Tibial artery (tissue), 4 donors: ENCODE measurements at places on chromosomes 12 and 14.

GRCh38 chr12:124734224-124734788 lies 129.4 kb downstream of the SCARB1 start:
- peak; percentile 56 for DNase-seq

DNA sequence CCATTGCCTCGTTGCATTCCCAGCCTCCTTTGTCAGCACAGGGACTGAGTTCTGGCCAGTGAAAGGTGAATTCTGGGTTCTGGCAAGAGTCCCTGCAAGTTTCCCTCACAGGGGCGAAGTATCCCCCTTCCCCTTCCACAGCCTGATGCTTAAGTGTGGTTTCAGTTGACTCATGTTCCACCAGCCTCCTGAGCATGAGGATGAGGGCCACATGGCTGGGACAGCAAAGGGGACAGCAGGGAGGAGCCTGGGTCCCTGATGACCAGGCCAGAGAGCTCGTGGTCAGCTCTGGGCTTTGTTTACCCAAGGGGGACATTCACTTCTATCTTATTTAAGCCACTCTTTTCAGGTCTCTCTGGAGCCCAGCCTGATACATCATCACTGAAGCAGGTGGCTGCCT lies 36.5 kb downstream of the CACNA2D4 start:
- DNase-seq = no peak

DNA sequence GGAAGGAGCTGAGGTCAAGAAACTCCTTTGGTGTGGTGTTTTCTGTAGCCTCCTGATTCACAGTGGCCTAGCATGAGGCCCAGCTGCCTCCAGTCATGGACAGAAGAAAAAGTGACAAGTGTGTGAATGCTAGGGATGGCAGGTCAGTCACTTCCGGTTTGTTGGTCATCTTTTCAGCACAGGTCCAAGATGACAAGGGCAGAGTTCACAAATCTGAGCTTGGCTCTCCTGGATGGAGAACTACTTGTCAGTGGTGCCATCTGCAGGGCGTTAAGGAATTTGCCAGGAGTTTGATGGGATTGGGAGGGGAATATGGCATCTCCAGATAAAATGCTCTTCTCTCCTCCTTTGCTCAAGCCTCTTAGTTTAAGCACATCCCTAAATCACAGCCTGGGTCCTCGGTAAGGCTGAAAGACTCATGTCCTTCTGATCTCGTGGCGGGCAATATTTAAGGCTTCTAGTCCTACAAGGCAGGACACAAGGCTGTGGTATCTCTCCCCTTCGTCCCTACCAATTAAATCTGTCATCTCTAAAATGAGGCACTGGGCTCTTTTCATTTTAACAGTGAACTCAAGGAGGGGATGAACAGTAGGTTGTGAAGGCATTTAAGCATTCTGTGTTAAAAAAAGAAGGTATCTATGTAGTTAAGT lies 10.0 kb downstream of the TUBA1B start:
- DNase-seq = peak; percentile 39

DNA sequence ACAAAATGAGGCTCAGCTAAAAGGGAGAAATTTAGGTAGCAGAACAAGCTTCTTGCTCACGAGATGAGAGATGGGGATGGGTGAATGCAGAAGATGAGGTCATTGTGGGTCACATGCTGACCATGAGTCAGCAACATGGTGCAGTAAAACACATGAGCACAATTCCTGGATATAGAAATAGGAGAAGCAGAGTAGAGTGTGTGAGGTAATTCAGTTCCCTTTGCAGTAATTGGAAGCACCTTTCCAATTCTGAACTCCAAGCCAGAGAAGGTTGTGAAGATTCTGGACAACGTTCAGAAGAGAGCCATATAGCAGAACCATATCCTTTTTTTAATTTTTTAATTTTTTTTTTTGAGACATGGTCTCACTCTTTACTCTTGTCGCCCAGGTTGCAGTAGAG lies 62.0 kb upstream of the LMNTD1 start:
- no peak for DNase-seq

DNA sequence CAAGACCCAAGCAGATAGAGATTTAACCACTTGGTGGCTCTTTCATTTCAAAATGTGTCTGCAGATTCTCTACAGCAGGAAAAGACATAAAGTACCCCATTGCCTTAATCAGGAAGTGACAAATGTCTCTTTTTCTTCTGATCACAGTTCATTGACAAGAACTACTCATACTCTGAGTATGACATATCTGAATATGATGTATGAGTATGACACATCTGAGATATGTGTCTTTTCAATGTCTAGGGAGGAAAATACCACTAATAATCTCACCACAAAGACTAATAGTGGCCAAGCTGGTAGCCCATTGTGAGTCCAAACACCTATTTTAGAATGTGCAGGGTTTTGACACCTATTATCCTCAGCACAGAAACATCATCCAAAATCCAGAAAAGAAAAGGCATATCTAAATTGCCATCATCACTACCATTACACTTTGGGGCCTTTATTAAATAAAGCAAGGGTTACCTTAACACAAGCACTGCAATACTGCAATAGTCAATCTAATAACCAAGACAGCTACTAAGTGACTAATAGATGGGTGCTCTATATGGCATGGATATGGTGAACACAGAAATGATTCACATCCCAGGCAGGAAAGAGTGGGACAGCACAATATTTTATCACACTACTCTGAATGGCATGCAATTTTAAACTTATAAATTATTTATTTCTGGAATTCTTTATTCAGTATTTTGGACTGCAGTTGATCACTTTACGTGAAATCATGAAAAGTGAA lies 243.7 kb upstream of the FAR2 start:
- DNase-seq = no peak

DNA sequence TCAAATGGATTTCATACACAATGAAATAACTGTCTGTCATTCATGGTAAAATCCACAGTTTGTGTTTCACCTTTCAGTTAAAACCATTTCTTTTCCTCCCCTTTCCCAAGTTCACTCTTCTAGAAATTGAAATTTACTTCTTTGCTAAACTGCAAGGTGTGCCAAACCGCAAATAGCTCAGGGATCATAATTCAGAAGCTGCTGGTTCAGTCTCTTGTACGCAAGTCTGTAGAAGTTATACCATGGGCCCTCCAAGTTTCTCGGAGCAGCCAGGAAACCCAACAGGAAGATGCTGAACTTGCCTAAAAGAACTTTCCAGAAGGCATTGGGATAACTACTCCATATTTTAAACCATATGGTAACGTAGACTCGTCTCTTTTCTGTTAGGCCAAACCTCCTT lies 268.9 kb downstream of the FLRT2 start:
- no peak for DNase-seq

GRCh38 chr12:42892702-42893551 lies 303.4 kb upstream of the PRICKLE1 start:
- DNase-seq = no peak

DNA sequence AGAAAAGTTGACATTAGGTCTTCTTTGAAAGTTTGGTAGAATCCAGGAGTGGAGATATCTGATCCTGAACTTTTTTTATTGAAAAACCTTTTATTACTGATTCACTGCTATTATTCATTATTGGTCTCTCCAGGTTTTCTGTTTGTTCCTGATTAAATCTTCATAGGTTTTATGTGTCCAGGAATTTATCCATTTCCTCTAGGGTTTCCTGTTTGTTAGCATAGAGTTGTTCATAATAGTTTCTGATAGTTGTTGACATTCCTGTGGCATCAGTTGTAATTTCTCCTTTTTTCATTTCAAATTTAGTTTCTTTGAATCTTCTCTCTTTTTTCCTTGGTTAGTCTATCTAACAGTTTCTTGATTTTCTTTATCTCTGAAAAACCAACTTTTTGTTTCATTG lies 370.3 kb downstream of the SLC6A15 start:
- no peak for DNase-seq

GRCh38 chr12:66066929-66067523 lies 63.5 kb downstream of the LLPH start:
- DNase-seq = no peak

DNA sequence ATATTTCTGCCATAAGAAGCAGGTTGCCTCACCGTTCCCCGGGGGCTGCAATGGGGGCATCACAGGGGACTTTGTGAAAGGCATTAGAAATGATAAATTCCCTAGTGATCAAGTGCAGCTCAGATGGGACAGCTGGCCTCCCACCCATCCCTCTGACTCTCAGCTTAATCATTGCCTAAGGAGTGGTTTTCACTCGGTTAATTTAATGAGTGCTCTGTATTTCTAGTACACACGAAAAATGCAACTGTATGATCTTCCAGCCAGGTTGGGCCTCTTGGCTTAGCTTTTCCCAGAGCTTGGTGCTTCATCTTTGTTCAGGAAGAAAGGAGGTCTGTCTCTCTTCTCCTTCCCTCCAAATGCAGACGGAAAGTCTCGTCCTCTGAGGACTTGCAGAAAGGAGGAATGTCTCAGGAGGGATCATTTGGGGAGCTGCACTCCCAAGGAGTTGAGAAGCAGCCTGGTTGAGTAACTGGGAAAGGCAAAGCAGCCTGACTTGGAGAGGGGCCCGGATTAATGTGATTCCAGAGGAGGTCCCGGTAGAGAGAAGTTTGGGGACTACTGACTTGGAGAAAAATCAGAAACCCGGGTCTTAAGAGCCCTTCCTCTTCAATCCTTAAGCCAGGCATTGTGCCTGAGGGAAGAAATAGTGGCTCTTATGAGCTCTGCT lies 7.2 kb downstream of the CD9 start:
- no peak for DNase-seq

GRCh38 chr12:113987261-113988063 lies 21.3 kb upstream of the RBM19 start:
- DNase-seq = no peak

- no peak for DNase-seq
Measured at GRCh38 chr14:102610968-102611811, 18.7 kb downstream of the RCOR1 start.

DNA sequence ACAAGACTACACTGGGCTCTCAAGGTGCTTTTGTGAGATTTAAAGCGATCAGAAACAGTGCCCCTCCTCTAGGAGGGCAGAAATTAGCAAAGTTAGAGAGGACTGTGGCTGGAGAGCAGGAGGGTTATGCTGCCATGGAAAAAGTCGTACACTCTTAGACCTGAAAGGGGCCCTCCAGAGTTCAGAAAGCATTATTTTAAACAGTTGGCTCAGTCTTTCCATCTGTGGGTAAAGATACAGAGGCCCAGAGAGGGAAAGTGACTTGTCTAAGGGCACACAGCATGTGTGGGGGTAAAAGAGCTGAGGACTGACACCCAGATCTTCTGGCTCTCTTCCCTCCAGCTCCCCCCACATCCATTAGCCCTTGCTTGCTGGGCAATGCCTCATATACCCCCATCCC lies 47.1 kb downstream of the FOXN4 start:
- DNase-seq = no peak
